Activated CD4-positive, CD25-positive, alpha-beta regulatory T cell treated with anti-CD3 and anti-CD28 coated beads, Interleukin-2, amount 50 U/mL, for 16 hours (primary cell): ENCODE measurements at places on chromosomes 5 and 9.

DNA sequence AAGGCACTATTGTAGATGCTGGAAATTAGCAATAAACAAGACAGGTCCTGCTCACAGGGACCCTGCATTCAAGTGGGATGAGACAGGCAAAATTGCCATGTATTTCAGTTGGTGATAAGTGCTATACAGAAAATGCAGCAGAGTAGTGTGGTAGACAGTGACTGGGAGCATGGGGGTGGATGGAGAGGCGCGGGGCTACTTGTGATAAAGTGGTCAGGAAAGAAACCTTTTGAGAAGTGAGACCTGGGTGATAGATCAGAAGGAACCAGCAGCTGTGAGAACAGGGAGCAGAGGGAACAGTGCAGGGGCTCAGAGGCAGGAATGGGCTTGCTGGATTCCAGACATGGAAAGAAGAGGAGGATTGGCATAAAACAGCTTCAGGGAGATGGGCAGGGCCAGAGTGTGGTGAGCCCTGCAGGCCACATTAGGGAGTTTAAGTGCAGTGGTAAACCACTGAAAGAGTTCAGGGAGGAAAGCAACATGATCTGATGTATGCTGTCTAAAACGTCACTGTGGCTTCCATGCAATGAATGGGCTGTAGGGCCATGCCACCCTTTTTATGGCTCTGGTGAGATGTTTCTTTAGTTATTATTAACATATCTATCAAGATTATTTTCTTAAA is 7.3 kb downstream of the CRHBP start:
- DNase-seq: no peak

GRCh38 chr5:180377556-180378197 is 24.5 kb upstream of the GFPT2 start:
- no peak for DNase-seq

- DNase-seq: no peak
Observed at GRCh38 chr5:131914472-131914871, 31.0 kb downstream of the MEIKIN start.

DNA sequence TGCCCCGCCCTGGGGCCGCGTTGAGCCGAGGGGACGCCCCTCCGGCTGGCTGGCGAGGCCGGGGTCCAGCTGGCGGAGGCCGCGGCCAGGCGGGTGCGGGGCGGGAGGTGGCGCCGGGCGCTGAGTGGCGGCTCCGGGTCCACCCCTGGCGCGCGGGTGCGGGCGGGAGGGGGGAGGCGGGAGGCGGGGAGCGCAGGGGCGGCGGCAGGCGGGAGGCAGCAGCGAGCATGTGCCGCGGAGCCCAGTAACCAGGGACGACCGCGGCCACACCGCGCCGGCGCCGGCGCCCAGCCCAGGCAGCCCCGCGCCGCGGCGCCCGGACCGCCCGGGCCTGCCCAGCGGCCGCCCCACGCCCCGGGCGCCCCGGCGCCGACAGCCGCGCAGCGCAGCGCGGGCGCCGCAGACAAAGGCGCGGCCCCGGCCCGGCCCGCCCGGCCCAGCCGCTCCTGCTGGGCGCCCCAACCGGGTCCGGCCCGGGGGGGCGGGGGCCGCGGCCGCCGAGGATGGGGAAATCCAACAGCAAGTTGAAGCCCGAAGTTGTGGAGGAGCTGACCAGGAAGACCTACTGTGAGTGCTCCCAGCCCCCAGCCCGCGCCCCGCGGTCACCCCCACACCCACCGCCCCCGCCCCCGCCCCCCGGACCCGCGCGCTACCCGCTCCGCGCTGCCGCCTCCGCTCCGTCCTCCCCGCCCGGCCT is at the start of gene NCS1:
Gene NCS1, plus strand, starts transcription at position 244 of the 697 bp plus-strand sequence. Its CDS starts 260 bp downstream, at position 504.
- no peak for DNase-seq
